ENCODE measurements at places on chromosomes 7 and 10. TPM values are rescaled to one million over a fixed set of nuclear protein-coding genes. Genes with fewer than 3 reads are reported as not detected.

DNA sequence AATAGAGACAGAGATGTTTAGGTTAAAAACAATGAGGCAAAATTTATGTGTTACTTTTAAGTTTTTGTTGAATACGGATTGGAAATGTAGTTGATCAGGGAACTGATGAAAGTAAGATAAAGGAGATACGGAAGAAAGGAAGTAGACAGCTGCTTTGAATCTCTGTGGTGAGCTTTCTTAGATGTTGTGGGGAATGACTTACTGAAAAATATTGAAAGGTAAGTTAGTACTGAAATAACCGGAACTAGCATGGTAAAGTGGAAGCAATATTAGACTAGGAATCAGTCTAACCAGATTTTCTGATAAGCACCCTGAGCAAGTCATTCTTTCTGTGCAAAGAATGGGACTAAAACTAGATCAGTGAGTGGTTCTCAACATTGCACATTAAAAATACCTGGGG lies 34.8 kb downstream of the LUC7L2 start:
- no peak overlapping the region for H3K27ac ChIP-seq
- H3K36me3 ChIP-seq = peaks cover 13% of the 10 kb centered on the region
- no peak overlapping the region for H3K4me3 ChIP-seq
- H3K4me1 ChIP-seq = peaks cover 31% of the 10 kb centered on the region
- DNase-seq = no peak

DNA sequence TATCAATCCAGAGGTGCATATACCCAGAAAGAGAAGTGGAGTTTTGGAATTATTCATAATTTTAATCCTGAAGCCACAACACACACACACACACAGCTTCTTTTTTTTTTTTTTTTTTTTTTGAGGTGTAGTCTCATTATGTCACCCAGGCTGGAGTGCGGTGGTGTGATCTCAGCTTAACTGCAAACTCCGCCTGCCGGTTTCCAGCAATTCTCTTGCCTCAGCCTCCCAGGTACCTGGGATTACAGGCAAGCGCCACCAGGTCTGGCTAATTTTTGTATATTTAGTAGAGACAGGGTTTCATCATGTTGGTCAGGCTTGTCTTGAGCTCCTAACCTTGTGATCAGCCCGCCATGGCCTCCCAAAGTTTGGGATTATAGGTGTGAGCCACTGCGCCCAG lies 35.4 kb downstream of the TET1 start:
- no peaks in the 10 kb centered on the region for H3K27me3 ChIP-seq
- no peak for DNase-seq
- no peak overlapping the region for H3K27ac ChIP-seq
- H3K4me3 ChIP-seq = no peak overlapping the region
- H3K36me3 ChIP-seq = no peaks in the 10 kb centered on the region
- peaks cover 6% of the 10 kb centered on the region for H3K4me1 ChIP-seq

ACTR3C gene
- 8.6 TPM for polyA plus RNA-seq

DNA sequence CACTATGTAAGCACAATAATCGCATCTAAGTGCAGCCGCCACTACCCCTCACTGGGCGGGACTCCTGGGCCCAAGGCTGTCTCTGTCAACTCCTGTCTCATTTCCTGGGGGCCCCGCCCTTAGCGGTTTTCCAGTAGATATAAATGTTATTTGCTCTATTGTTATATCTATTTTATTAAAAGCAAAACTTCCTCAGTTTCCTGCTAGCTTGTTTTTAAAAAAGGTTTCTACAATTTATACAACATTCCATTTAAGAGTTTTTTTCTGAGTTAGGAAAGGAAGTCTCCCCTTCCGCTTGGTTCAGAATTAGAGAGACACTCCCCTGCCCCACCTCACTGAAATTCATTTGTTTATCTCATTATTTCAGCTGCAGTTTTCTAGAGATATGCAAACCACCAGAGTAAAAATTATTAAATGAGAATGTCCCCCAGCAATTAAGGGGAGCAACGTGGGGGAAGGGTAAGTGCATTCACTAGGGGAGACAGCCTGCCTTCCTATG lies 82.7 kb downstream of the RAMP3 start:
- peaks cover 4% of the 10 kb centered on the region for H3K27me3 ChIP-seq
- no peak overlapping the region for H3K4me3 ChIP-seq
- DNase-seq = no peak
- no peaks in the 10 kb centered on the region for H3K4me1 ChIP-seq

FEZF1 gene
- not detected for polyA plus RNA-seq
